ENCODE measurements at places on chromosomes 4 and X. TPM values are rescaled to one million over a fixed set of nuclear protein-coding genes. Genes with fewer than 3 reads are reported as not detected.

GRCh38 chr4:84578540-84579402 lies 4.2 kb upstream of the CDS1 start:
- no peak for DNase-seq

DNA sequence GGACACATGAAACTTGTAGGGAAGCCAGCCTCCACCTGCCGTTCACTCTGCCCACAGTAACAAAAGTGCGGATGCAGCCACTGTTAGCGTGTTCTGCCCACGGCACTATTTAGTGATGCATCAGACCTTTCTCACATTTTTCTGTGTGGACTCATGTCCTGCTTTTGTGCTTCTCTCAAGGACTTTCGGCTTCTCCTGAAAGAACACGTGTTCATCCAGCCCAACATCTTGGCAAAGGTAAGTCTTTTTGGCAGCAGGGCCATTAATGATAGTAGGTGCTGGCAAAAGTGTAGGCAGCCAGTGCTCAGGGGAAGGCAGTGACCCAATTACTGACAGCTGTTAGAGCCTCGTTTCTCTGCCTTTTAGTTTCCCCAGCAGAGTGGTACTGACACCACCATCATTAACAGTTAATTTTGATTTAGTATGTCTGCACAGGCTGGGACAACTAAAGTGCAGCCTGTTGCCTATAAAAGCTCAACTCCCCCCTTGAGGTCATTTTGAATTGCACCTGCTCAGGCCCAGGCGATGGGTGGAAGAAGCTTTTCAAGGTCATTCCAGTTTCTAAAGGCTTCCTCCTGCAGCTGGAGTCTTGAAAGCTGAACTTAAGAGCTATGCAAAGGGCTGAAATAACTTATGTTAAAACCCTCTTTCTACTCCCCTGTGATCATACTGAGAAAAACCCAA lies 54.5 kb upstream of the HPSE start:
- DNase-seq = no peak

- DNase-seq = no peak
Measured at GRCh38 chrX:27964432-27964831, 16.8 kb downstream of the DCAF8L1 start.

- DNase-seq = no peak
Measured at GRCh38 chr4:39706334-39706733, 8.4 kb downstream of the UBE2K start.

- no peak for DNase-seq
Measured at GRCh38 chrX:9538544-9539045, 73.7 kb downstream of the TBL1X start.

The TMEM47 gene
- total RNA-seq = 74.1 TPM

The SERTM2 gene
- total RNA-seq = 3.1 TPM

The NPNT gene
- total RNA-seq = 69.9 TPM

The MED28 gene
- 64.9 TPM for total RNA-seq

The NHSL2 gene
- total RNA-seq = 7.6 TPM

All from uterus (tissue), 4 donors.